ENCODE measurements at places on chromosomes 2 and 18.

DNA sequence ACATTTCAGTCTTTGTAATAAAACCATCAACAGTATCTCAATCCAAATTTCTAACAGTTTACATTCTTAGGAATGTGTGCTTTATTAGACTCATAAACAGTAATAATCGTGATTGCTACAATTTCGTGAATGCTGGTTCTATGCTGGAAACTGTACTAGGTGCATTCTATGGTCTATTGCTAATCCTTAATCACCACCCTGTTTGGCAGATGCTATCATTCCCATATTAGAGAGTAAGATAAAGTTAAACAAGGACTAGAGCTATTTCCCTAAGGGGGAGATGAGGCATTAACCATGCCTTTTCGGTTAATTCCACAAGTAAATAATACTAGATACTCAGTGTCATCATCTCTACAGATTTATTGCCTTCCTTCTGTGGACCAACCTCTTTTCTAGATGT is 244.0 kb downstream of the PAX3 start:
- DNase-seq: no peak

GRCh38 chr2:65361623-65362022 is 70.8 kb downstream of the SPRED2 start:
- no peak for DNase-seq

DNA sequence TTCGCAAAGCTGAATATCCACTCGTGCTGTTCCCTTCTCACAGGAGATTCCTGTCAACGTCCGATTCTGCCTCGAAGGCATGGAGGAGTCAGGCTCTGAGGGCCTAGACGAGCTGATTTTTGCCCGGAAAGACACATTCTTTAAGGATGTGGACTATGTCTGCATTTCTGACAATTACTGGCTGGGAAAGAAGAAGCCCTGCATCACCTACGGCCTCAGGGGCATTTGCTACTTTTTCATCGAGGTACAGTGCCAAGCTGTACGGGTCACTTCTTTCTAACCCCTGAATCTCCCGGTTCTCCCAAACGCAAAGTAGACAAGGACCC is 14.6 kb downstream of the CNDP2 start:
- DNase-seq: no peak

GRCh38 chr2:85174943-85175342 is 41.8 kb downstream of the TCF7L1 start:
- DNase-seq: no peak

DNA sequence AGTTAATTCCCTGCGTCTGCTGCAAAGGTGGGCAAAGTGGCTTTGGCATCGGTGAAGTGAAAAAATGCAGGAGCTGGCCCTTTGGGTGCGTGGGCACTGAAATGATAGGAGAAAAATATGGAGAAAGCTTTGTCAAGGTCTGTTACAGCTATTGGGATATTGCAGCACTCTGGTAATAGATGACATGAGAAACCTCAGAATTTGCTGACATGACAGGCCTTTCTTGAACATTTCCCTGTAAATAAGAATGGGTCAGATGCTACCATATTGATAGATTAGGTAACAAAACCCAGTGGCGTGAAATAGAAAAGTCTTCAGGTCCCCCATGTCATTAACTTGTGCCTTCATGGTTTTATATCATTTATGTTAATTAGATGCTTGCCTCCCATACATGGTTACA is 12.4 kb upstream of the DSG4 start:
- no peak for DNase-seq

DNA sequence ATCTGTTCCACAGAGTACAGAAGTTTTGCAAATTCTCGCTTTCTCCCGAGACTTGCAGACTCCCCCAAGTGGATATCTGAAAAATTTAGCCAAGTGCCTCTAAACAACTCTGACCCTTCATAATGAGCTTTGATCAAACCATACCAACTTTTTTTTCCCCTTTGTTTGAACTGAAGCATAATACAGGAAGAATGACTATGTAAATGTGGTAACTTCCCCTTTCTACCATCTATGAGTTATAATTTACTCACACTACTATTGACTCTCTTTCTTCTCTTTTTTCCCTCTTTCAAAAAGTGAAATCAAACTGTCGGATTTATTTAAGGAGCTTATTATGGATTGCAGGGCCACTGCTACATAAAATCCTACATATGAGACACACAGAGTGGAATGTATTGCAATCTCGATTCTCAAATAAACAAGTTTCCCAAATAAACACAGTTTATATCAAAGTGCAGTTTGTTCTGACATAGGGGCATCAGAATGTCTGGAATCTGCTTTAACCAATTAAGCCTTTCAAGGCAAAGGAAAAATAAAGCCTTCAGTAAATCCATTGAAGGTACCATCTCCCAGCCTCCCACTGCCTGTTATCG is 1.4 kb upstream of the ZNF804A start:
- DNase-seq: no peak

DNA sequence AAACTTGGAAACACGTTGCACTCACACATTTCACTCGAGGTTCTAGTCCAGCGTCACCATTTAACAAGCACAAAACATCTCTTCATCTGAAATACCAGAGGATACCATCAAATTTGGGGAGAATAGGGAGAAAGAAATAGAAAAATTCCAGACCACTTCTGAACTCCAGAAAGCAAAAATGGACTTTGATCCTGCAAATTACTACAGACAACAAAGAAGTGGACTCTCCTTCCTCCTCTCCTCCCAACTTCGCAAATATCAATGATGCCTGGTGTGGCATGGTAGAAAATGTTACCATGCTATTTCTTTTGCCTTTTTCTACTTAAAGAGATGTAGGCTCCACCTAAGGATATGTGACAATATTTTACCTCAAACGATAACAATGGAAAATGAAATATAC is 13.5 kb downstream of the UXS1 start:
- no peak for DNase-seq

- no peak for DNase-seq
Observed at GRCh38 chr2:23381084-23381483, 3.9 kb upstream of the KLHL29 start.

- DNase-seq: no peak
Observed at GRCh38 chr18:33755931-33756560, 178.0 kb downstream of the ASXL3 start.

- DNase-seq: no peak
Observed at GRCh38 chr18:22378672-22379282, 38.9 kb downstream of the CTAGE1 start.

GRCh38 chr18:78611869-78612268 is 367.7 kb upstream of the SALL3 start:
- no peak for DNase-seq

- no peak for DNase-seq
Observed at GRCh38 chr2:240499309-240500301, 58.2 kb downstream of the ANKMY1 start.

- DNase-seq: no peak
Observed at GRCh38 chr2:25316101-25316500, 25.6 kb downstream of the DNMT3A start.

DNA sequence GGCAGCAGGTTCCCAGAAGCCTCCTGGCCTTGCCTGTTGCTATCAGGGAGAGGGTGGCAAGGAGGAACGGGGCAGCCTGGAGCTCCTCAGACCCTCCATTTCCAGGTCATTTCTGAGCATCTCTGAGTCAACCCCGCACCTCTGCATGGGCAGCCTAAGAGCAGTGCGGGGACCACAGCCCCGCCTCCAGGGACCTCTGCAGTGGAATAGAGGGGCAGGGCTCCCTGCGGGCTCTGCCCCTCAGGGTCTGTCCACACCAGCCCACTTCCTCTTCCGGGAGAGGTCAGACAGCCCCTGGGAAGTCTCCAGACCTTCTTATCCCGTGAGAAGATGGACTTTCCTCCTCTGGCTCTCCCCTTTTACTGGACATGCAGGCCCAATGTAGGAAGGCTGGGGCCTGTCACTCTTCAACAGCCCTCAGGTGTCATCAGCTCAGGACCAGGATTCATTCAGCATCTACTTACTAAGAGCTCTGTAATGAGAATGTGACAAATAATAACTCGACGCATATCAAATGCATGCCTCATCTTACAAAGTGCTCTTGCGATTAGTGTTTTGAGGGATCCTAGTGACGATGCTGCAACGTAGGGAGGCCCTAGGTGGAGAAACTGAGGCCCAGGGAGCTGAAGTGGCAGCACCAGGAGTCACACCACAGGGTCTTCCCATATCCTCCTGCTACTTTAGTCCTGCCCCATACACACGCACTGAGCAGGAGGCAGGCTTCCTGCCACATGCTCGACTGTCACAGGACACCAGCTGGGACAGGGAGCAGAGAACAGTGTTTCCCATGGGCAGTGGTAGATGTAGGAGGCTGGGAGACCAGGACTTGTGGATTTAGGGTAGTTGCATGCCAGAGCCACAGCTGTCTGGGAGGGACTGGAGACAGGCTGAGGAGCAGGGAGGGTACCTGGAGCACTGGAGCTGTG is 28.0 kb downstream of the SH2D6 start:
- DNase-seq: no peak

- DNase-seq: no peak
Observed at GRCh38 chr2:42851186-42851585, 58.8 kb upstream of the HAAO start.

DNA sequence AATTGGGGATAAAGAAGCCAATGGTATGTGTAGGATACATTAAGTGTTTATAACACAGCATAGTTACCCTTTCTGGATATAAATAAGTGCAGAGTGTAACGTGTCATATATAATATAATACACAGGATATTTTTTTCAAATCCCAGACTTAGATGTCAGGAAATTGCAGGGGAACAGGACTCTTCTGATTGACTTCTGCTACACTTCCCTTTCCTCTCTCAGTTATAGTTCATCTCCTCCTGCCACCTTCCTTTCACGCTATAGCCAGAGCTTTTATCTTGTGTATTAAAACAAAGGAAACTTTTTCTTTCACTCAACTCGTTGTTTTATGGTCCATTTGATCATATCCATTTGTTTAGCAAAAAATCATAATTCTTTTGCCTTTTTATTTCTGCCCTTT is 158.0 kb upstream of the RASGRP3 start:
- DNase-seq: no peak

GRCh38 chr18:73479477-73479876 is 611.7 kb upstream of the NETO1 start:
- no peak for DNase-seq

DNA sequence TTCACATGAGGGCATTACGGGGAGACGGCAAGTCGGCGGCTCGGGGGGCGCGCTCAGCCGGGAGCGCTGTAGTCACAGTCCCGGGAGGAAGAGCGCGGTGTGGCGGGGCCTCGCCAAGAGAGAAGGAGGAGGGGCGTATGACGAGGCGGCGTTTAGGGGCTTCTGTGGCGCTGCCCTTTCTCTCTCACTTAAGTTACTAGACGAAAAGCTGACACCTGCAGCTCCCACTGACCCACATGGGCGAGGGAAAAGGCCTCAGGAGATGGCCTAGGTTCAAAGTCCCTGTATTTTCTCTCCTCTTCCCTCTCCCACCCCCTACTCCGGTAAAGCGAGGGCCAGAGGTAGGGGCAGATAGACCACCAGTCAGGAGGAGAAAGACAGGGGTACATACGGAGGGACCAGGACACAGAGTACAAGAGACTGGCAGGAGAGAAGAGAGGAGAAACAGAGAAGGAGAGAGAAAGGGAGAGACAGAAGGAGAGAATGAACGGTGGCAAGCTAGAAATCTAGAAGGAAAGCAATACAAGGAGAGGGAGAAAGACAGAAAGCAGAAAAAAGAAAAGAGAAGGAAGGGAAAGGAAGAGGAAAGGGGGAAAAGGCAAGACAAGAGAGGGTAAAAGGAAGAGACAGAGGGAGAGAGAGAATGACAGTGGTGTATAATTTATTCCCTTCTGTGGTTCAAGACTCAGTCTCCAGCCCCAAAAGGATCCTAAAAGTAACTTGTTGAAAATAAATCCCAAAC is 3.8 kb downstream of the SIX2 start:
- DNase-seq: no peak

- no peak for DNase-seq
Observed at GRCh38 chr2:100077456-100077855, 64.9 kb downstream of the AFF3 start.

GRCh38 chr2:205217004-205217403 is 465.3 kb upstream of the NRP2 start:
- DNase-seq: no peak

DNA sequence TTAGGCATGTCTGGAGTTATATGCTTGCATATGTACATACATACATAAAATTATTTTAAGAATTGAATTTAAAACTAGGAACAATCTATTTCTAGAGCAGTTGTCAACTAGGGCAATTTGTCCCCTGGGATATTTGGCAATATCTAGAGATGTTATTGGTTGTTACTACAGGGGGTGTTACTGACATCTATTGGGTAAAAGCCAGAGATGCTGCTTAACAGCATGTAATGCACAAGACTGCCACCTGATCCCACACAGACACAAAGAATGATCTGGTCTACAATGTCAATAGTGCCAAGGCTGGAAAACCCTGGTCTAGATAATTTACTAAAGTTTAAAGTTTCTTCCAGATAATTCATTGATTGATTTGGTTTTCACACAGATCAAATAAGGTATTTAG is 185.3 kb downstream of the NYAP2 start:
- no peak for DNase-seq

DNA sequence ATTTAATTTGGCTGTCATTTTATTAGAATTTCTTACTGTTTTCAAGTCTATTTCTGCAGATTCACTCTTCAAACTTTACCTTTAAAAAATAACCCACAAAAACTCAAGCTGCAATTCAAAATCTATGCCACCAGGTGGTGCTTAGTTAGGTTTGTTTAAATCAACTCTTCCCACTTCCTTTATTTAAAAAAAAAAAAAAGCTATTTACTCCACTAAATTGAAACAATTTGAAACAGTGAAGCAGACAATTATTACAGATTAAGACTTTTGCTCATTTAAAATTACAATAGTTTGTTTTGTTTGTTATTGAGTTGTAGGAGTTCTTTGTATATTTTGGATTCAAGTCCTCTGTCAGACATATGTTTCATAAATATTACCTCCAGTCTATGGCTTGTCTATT is 300.0 kb downstream of the PDE11A start:
- DNase-seq: no peak

DNA sequence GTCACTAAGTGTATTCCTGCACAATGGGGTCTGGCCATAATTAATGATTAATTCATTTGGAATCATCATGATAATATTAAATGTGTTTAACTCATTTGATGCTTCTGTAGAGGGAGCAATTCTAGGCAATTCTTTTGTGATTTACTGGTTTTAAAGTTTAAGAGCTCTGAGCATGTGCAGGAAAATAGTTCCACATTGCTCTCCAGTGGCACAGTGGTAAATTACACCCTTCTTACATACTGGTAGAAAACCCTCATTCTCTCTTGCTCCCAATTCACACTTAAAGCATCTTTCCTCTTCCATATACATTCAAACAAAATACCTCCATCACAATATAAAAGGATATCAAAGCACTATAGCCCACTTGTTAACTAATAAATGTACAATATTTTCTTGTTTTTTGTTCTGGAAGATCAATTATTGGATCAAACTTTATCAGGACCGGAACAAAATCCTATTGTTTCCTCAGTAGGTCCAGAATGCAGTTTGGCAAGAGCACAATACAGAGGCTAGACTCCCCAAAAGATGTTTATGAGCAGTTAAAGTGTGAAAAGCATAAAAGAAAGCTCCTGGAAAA is 844.3 kb downstream of the MBD2 start:
- no peak for DNase-seq

DNA sequence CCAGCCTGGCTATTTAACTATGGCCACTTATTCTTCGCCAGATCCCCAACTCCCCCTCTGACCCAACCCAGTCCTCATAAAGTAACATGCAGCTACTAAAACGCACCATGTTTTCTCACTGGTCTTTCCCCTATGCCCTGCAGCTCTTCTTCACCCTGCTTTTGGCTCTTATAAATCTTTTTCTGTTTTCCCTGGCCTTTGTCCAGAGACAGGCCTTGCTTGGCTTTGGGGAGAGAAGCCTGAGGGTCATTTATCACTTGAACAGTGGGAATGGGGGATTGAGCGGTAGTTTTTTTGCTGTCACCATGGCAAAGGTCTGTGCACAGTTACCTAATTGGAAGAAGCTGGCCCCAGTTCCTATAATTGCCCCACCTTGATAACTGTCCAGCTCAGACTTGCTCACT is 202.9 kb upstream of the NT5C1B start:
- DNase-seq: no peak

Measured in stimulated activated CD4-positive, alpha-beta T cell treated with anti-CD3 and anti-CD28 coated beads, TNF-alpha, amount 100 ng/mL, for 1 hour (primary cell).